Tibial nerve (tissue), 4 donors: ENCODE measurements at places on chromosomes 12 and 14.

GRCh38 chr12:5589054-5589453 lies 157.1 kb downstream of the NTF3 start:
- DNase-seq = no peak

GRCh38 chr12:64252681-64253080 lies 30.6 kb upstream of the KICS2 start:
- peak; percentile 63 for DNase-seq

GRCh38 chr14:102039157-102039556 lies 47.7 kb downstream of the HSP90AA1 start:
- DNase-seq = no peak

- DNase-seq = no peak
Observed at GRCh38 chr12:131333136-131333535, 377.8 kb upstream of the SFSWAP start.

DNA sequence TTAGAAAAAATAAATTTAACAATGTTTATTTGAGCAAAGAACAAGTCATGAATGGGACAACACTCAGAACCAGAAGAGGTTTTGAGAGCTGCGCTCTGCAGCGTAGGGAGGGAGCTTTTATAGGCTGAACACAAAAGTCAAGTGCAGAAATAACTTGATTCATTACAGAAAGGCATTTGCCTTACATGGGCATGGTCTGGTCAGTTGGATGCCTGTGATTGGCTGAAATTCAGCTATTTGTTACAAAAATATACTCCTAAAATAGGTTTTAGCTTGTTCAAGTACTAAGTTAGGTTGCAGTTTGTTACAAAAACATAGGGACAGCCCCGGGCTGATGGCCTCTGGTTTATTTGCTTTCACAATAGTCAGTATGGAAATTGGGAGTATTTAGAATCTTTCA lies 118.0 kb downstream of the NUAK1 start:
- no peak for DNase-seq

DNA sequence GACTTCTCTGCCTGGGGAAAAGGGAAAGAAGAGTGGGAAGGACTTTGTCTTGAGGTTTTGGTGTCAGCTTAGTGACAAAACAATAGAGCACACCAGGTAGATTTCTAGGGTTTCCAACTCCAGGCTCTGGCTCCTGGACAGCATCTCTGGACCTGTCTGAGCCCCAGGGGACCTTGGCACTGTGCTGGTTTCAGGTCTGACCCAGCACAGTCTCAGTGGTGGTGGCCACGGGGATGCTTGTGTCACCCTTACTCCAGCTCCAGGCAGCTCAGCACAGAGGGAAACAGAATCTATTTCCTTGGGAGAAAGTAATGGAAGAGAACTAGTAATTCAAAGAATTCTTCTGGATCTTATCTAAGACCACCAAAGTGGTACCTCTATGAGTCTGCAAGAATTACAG lies 11.1 kb upstream of the CKAP4 start:
- no peak for DNase-seq

DNA sequence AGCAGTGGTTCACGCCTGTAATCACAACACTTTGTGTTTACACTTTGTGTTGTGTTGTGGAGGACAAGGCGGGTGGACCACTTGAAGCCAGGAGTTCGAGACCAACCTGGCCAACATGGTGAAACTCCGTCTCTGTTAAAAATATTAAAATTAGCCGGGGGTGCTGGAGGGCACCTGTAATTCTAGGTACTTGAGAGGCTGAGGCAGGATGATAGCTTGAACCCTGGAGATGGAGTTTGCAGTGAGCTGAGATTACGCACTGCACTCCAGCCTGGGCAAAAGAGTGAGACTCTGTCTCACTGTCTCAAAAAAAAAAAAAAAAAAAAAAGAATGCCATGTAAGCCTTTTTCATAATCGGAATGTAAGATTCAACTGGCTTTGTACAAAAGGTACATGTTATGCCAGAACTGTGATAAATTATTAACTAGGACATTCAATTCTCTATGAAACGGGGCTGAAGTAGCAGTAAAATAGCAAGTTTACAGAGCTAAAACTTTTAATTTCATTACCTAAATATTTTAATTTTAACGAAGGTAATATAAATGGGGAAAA lies 13.9 kb upstream of the PITPNM2 start:
- no peak for DNase-seq

DNA sequence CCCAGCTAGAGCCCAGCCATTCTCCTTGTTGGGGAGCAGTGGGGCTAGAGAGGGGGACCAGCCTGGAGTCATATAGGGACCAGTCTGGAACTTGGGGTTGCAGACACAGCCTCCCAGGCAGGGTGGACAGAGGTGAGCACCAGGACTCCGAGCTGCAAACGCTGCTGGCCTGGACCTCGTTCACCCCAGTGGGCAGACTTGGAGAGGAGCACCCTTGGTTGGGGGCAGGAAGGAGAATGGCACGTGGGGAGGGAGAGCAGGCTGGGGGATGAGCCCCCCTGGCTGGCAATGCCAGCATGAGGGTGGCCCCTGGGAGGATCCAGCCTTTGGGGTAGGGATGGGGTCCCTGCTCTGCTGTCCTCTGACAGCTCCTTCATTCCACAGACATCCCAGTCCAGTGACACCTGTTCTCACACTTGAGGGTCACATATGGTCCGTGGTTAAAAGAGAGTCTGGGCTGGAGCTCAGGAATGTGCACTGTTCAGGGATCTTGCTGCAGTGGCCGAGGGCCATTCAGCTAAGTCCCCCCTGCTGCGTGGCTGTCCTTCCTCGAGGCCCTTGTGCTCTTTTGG lies 2.8 kb downstream of the LBHD2 start:
- no peak for DNase-seq

DNA sequence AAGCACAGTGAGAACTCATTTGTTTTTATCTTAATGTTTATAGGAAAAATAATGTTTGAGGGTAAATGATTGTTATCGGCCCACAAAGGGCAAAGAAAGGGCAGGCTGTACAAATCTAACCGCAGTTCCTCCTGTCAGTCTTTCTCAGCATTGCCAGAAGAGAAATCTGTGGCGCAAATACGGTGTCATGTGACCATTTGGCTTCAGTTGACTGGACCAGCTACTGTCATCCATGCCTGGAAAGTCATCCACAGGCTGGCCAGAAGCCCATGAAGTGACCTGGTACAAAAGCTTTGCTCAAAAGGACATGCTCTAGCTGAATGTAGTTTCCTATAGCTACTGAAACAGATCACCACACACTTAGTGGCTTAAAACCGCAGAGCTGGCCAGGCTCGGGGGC lies 43.6 kb downstream of the HCAR2 start:
- no peak for DNase-seq

DNA sequence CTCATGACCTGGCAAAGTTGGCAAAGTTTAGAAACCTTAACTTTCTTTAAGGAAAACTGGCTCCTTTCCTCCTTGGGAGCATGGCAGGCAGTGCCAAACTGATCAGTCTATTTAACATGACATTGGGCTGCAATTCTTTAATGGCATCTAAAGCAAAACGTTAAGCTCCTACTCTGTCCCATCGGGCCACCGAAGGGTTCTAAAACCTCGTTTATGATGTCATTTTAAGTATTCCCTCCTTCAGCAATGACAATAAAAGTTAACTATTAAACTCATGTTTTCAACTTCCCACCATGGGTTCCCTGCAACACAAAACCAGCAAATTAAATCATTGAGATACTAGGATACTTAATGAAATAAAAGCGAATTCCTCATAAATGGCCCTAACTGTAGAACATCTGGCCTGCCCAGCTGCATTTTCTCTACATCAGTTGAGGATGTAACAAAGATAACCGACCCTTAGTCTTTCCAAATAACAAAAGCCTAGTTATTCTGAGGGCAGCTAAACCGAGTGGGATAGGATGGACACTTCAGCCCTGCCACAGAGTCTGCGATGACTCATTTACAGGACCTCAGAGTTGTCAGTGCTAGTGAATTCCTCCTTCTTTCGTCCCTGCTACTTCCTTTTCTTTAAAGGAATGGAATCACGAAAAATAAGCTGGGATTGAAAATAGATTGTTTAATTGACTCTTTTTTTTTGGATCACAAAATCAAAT lies 34.5 kb upstream of the RIC8B start:
- DNase-seq = no peak

DNA sequence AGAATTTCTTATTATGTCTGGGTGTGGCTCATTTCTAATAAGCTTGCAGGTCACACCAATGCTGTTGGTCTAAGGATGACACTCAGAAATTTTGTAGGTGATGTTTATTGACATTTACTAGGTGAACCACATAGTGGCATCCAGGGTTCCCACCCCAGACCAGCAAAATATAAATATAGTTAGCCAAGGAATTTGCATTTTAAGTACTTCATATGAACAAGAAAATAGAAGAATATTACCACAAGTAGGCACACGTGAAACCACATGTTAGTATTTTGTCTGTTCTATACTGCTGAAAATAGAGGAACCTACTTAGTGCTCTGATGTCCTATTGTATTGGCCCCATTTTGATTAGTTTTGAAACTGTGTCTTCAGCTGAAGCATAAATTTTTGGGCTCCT lies 71.1 kb downstream of the USP15 start:
- no peak for DNase-seq

DNA sequence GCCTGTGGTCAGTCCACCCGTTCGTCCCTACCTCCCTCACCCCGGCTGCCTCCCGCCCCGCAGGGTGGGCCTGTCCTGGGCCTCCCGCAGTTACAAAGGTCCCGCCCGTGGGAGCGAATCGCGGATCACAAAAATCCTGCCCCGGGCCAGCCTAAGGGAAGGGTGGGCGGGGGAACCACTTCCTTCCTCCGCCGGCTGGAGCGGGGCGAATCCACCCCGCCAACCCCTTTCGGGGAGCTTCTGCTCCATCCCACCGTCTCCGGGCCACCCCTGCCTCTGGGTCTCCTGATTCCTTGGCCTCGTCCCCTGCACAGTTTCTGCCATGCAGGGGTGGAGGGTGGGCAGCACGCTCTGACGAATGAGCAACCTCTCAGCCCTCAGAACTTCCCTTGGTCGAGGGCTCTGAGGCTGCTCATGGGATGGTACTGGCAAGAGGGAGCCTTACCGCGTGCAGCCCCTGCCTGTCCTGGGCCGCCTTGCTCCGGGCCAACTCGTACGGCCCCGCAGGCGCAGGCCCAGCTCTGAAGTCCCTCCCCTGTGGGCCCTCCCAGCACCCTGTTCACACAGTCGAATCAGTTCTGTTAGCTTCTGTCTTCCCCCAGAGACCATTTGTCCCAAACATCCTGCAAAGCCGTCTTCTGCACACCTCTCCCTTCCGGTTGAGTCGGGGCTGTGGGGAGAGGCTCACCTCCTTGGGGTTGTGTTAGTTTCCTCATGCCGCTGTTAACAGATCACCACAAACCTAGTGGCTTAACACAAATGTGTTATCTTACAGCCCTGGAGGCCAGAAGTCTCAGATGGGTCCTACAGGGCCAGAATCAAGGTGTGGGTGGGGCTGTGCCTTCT lies 589 bp upstream of the HVCN1 start:
- peak; percentile 35 for DNase-seq
